ENCODE measurements at places on chromosomes 3 and 15.

- DNase-seq, result no peak
Measured at GRCh38 chr3:38644662-38645053, 4.8 kb downstream of the SCN5A start.

- no peak for DNase-seq
Measured at GRCh38 chr3:14989943-14990779, 42.8 kb downstream of the NR2C2 start.

DNA sequence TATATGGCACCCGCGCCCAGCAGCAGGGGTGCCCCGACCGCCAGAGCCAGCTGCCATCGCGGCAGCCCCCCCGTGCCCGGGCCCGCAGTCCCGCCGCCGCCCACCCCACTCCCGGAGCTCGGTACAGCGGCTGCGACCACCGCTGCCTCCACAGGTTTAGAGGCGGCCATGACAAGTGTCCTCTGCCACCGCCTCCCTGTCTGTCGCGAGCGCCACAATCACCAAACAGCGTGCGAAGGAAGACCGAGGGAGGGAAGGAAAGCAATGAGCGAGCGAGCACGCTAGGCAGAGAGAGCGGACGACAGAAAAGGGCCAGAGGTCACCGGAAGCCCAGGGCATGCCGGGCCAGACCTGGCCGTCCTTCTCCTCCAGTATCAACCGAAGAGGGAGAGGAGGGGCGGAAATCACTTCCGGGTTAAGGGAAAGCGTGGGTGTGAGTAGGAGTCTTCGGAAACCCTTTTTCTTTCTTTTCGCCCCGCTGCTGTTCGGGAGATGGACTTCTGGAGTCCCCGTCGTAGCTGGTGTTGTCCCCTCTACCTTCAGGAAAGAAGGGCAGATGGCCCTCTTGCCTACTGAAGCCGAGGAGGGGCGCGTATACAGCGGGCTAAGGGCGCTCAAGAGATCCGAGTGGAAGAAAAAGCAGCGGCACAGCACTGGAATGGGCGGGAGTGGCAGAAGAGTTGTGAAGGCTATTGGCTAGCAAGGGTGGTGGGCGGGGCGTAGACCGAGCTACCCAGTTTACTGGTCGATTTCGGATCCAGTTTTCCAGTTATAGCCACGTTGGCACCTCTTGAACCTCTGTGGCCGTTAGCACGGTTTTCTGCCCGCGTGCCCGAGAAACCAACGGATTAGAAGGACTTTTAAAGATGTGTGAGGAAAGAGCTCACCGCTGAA is at the start of the genes LNP1 and TOMM70:
TSS of gene LNP1 (plus strand) at position 760 of the 894 bp plus-strand sequence. CDS start 28,191 bp downstream, outside the sequence.
TSS of gene TOMM70 (minus strand) at position 310 of the 894 bp plus-strand sequence. CDS start at position 170, 140 bp downstream.
- peak; percentile 99 for DNase-seq

GRCh38 chr3:104943974-104944373 is 422.7 kb upstream of the ALCAM start:
- DNase-seq, result no peak
